Bladder microvascular endothelial cell (primary cell): ENCODE measurements at places on chromosomes 5 and 9. TPM values are rescaled to one million over a fixed set of nuclear protein-coding genes. Genes with fewer than 3 reads are reported as not detected.

The ENTPD8 gene
- 0.06 and 0.16 TPM in 2 replicates for total RNA-seq

The PDE6A gene
- total RNA-seq: 0.06 TPM in 1 of 2 replicates, not detected in the other

The PHPT1 gene
- total RNA-seq: 211 and 268 TPM in 2 replicates

The LECT2 gene
- total RNA-seq: not detected in 2 replicates

The KCNIP1 gene
- 0.32 and 24.7 TPM in 2 replicates for total RNA-seq

The SIT1 gene
- total RNA-seq: not detected in 2 replicates

The DNAH5 gene
- total RNA-seq: under 0.01 and 0.82 TPM in 2 replicates
